Right hindlimb (tissue), 1 donor: ENCODE measurements at places on chromosomes 7 and 10.

- DNase-seq: no peak
Observed at GRCh38 chr7:30159698-30160143, 24.9 kb downstream of the MTURN start.

DNA sequence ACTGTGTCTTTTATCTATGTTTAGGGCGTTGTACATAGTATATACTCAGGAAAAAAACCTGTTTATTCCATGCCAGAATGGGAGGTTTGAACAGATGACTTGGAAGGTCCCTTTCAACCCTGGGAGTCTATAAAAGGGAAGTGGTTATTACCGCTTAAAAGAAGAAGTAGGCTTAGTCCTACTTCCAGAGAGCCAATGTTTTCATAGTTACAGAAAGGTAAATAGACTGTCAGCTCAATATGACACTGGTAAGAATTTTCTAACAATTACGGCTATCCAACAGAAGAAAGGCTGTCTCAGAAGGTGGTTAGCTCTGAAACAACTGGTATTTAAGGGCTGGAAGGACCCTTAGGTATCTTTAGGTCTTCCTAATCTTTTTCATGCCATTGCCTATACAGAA, 1.1 kb upstream of the TFAM start:
- DNase-seq: no peak

DNA sequence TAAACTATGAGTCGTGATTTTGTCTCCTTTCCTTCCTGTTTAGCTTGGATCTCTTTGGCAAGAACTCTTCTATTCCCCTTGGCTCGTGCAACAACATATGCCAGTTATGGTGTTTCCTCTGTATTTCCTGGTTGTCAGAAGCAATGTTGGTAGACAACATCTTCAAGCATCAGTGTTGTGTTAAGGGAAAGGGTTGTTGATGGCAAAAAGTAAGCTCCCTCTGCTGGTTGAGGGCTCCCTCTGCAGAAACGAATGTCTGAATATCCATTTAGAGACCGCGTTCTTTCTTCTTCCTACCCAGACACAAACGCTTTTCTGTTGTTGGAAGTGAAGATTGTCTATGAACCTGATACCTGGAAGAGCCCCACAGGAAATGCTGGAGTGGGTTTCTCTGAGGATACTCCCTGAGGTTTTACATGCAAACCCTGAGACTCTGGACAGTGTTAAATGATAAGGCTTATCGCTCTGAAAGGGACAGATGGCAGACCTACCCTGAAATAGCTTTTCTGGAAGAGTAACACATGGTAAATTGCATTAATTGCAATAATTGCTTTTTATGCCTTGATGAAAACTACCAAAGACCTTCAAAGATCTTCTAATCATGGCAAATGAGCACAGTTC, 23.5 kb upstream of the C1QL3 start:
- no peak for DNase-seq

DNA sequence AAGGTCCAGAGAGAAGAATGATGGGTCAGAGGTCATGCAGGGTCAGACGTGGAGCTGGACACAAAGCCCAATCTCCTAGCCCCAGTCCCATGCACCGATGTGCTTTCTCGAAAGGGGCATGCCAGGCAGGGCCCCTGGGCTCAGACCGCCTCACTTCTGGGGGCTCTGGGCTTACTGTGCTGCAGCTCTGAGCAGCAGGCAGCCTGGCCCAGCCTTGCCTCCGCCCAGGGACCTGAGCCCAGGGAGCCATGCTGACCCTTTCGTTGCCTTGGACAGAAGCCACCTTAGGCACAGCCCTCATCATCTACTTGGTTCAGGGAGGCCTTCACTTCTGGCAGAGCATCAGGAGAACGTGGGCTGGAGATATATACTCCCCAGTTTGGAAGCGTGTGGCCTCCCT, 161.2 kb downstream of the GRK5 start:
- no peak for DNase-seq

DNA sequence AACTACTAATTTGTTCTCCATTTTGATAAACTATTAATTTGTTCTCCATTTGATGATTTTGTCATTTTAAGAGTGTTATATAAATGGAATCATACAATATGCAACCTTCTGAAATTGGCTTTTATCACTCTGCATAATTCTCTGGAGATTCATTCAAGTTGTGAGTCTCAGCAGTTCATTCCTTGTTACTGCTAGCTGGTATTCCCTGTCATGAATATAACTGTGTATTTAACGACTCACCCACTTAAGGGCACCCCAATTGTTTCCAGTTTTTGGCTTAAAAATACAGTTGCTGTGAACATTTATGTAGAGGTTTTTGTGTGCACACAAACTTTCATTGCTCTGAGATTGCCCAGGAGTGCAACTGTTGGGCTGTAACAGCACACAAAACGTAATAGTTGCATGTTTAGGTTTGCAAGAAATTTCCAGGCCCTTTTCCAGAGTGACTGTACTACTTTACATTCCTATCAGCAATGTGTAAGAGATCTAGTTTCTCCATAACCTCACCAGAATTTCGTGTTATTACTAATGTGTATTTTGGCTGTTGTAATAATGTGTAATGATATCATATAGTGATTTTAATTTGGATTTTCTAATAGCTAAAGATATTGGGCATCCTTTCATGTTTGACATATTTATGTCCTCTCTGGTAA, 153.2 kb upstream of the ADCY1 start:
- DNase-seq: peak; percentile 33

- DNase-seq: no peak
Observed at GRCh38 chr10:75037171-75038153, 74.0 kb upstream of the SAMD8 start.

- DNase-seq: no peak
Observed at GRCh38 chr10:34811126-34811967, 3.7 kb downstream of the PARD3 start.

- DNase-seq: no peak
Observed at GRCh38 chr7:117195361-117196029, 127.4 kb downstream of the WNT2 start.

- DNase-seq: no peak
Observed at GRCh38 chr10:6665847-6666246, 85.8 kb upstream of the PRKCQ start.

- no peak for DNase-seq
Observed at GRCh38 chr7:150852371-150852905, at the start of gene AOC1. AOC1 (plus strand) TSS chr7:150852517; CDS start chr7:150856471, 3,954 bp downstream.

GRCh38 chr10:5168897-5169420, 16.0 kb downstream of the AKR1C8 start:
- DNase-seq: no peak

- no peak for DNase-seq
Observed at GRCh38 chr10:88309365-88309764, 273.8 kb downstream of the RNLS start.

- no peak for DNase-seq
Observed at GRCh38 chr10:88802523-88803285, at the start of gene LIPM. LIPM (plus strand) TSS chr10:88802730; CDS start chr10:88802897, 167 bp downstream.

DNA sequence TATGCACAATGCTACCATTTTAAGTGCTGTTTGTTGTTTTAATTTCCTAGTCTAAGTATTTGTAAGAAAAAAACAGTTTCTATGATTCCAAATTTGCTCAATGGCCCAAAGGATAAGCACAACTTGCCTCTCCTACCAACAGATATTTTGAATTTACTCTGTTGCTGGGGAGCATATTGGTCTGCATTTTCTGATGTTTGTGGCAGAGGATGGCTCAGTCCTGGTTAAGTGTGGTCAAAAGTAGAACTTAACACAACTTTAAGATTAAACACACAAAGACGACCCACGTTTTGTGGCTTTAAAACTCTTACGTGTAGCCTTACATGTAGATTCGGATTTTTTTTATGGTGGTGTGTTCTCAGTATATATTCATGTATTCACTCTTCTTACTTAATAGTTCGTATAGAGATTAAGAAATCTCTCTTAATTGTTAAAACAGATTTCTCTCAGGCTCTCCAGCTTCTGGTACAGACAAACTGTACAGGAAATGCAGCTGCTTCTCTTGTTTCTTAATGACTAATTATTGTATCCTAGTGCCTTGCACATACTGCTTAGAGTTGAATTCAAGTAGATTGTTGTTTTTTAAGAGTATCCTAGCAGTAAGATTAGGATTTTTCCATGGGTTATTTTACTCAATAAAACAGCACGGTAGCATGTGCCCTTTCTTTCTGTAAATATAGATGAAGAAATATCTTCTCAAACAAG, 86.2 kb downstream of the GPR85 start:
- DNase-seq: no peak

DNA sequence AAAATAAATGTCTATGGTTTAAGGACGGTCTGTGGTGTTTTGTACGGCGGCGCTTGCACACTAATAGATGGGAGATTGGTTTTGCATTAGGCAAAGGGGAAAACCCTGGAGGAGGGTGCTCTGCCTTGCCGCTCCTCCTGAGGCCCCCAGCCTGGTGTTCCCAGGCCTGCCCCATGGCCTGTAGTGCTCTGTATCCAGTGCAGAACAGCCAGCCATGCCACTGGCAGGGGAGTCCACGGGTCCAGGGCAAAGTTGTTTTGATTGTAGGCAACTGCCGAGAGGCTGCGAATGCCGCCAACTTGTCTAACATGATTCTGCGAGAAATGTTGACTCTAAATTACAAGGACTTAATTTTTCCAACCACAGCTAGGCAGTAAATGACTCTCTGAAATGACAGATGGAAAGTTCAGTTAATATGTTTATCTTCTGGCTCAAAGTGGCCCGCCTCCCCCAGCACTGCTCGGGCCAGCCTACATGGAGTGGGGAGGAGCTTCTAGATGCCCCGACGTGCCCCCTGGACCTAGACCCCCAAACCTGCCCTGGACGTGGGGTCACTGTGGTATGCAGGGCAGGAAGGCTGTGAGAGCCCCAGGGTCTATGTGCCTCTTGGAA, 104.6 kb upstream of the GDF10 start:
- no peak for DNase-seq

DNA sequence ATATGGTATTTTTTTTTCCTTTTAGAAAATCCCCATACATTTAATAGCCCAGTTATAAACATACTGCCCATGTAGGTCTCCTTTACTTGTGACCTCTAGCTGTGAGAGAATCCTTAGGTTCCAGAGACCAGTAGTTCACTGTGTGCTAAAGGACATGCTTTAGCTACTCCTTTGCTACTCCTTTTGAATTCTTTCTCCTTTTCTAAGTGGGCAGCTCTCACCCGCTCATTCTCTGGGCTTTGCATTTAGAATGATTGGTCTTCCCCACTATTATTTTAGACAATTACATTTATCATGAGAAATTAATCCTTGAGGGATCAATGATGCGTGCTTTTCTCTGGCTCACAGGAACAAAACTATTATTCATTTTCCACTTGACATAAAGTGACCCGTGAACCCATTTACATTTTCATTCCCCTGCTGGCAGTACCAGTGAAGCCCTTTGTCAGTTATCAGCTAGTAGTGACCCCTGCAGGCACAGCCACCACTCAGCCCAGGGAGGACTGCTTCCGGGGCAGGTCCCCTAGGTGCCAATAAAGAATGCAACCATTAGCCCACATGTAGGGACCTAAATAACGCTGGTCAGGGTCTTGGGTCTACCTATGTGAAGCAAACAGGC, 844.3 kb downstream of the CNTNAP2 start:
- no peak for DNase-seq

DNA sequence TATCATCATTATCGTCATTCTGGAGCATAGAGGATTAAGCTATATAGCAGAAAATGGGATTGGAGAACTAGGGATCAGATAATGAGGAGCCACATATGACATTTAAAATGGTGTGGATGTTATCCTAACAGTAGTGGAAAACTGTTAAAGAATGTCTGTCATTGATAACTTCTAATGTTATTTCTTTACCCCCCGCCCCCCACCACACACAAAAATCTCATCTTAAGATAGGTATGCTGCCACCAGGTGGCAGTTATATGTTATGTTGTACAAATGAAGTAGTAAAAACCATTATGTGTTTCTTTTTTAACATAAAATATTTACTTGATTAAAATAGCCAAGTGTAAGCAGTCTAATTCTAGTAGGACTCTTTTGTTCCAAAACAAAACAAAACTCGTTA, 13.0 kb downstream of the AKAP9 start:
- DNase-seq: no peak

DNA sequence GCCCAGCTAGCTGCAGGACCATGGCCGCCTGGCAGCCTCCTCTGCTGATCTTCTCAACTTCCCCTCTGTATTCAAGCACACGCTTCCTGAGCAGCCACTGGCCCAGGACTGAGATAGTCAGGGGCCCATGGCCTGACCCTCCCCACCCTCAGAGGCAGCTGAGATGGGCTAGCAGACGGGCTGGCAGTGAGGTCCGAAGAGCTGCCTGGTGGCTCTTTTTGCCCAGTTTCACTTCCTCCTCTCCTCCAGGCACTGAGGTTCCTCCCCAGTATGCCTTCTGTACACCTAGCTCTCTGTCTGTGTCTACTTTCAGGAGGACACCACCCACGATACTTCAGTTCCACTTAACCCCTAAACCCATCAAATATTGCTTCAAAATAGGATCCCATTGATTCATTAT, 395.6 kb downstream of the TNS3 start:
- DNase-seq: no peak

DNA sequence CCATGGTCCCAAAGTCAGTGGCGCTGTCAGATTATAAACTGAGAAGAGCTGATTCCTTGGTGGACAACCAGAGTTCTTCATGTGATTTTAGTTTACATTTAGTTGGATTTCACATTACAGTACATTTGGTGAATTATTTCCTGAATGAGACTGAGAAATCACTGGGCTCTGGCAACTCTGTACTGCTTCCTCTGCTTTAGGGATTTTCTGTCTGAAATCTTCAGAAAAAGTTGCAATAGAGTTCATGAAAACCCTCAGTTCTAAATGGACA, 242.6 kb downstream of the BICC1 start:
- no peak for DNase-seq

GRCh38 chr10:70306886-70307520, 23.2 kb upstream of the NPFFR1 start:
- peak; percentile 33 for DNase-seq

DNA sequence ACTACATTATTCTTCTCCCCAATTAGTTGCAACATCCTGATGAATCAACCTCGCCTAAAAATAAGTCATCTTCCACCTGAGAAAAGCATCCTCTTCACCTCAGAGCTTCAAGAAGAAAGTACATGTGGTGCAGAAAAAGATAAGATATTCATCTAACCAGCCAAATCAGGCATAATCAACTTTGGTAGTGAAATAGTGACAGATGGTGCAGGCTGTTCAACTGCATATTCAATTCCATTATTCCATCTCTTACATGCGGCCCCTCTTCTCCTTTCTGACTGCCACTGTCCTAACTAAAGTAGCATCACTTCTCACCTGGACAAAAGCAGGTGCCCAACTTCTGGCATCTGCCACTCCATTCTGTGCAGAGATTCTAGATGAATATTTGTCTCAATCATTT, 148.4 kb upstream of the STEAP1 start:
- DNase-seq: no peak

- DNase-seq: no peak
Observed at GRCh38 chr10:99671386-99671785, 12.1 kb downstream of the ENTPD7 start.

- no peak for DNase-seq
Observed at GRCh38 chr10:52376694-52377354, 62.7 kb downstream of the DKK1 start.

- DNase-seq: no peak
Observed at GRCh38 chr10:78604286-78604685, 464.5 kb upstream of the ZMIZ1 start.
